ENCODE measurements at places on chromosomes 12 and 14.

- no peak for DNase-seq
Measured at GRCh38 chr14:81172353-81172752, 48.4 kb downstream of the GTF2A1 start.

GRCh38 chr14:104516906-104517305, 62.7 kb upstream of the C14orf180 start:
- DNase-seq = no peak

- no peak for DNase-seq
Measured at GRCh38 chr12:111953455-111953854, 59.5 kb downstream of the TMEM116 start.

DNA sequence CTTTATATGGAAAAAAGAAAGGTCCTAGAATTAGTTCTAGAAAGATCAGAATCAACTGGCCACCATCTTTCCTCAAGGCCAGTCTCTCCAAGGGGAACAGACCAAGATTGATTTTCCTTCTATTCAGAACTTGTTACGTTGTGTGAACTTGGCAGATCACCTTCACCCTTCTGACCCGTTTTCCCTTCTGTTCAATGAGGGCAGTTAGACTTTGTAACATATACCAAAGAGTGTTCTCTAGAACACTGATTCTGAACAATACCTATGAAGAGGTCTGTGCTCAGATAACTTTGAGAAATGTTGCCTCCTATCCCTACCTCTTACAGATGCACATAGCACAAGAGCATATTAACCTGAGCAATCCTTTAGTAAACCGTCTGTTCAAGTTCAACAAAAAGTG, 10.6 kb upstream of the PCK2 start:
- DNase-seq = no peak

- DNase-seq = no peak
Measured at GRCh38 chr12:14655284-14655683, 41.1 kb downstream of the GUCY2C start.

- no peak for DNase-seq
Measured at GRCh38 chr12:91931111-91931510, 214.5 kb downstream of the BTG1 start.

GRCh38 chr12:92085736-92086040, 60.0 kb downstream of the BTG1 start:
- no peak for DNase-seq

- no peak for DNase-seq
Measured at GRCh38 chr14:34060651-34060999, 109.8 kb upstream of the EGLN3 start.

GRCh38 chr14:36619131-36619530, 36.7 kb upstream of the NKX2-8 start:
- no peak for DNase-seq

DNA sequence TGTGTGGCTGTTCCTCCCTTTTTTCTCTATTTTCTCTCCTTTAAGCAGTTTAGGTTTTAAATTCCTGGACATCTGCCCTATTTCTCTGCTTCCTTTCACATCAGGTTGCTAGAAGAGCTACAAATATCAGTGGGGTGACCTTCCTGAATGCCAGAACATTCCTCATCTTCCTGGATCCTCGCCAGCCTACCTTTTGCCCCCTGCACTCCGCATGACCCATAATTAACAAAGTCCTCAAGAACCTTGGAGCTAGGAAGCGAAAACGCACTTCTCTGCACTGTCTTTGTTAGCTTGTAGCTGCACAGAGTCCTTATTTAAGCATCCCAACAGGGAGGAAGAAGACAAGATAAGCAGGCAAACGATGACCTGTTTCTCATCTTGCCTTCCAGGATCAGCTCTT, 30.5 kb downstream of the VDR start:
- no peak for DNase-seq

GRCh38 chr12:65754744-65755595, 69.3 kb upstream of the HMGA2 start:
- DNase-seq = no peak

DNA sequence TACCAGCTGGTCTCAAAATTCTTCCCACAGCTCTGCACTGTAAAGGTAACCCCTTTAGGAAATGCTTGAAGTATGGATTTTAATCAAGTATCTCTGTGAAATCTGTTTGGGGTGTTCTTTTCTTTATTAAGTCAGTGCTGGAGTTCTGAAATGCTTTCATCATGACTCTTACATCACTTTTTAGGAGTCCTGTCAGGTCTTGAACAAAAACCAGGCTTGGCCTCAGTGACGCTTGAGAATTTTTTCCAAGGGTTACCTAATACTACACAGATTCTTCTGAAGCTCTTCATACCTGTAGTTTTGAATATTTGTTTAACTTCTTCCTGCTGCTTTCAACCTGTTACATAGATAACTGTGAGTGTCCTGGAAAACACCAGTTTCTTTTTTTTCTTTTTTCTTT, 47.0 kb upstream of the KCNH3 start:
- no peak for DNase-seq

DNA sequence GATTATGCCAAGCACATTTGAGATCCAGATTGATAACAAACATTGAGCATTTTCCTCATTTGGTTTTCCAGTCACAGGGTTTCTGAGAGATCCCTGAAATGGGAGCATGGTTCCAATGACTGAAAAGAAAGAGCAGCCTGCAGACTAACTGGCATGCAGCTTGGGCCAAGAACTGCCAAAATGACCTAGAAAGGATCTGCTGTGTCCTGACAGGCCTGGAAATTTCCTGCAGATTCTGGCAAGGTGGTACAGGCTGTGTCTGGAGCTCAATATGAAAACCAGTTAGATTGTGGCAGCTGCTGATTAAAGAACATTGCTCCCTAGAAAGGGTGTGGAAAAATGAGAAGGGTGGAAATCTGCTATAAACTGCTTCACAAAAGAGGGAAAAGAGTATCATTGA, 417.3 kb downstream of the IPO8 start:
- no peak for DNase-seq

GRCh38 chr12:2450553-2450952, 344.2 kb upstream of the FKBP4 start:
- DNase-seq = no peak

- no peak for DNase-seq
Measured at GRCh38 chr14:37140176-37140575, 32.2 kb downstream of the SLC25A21 start.

DNA sequence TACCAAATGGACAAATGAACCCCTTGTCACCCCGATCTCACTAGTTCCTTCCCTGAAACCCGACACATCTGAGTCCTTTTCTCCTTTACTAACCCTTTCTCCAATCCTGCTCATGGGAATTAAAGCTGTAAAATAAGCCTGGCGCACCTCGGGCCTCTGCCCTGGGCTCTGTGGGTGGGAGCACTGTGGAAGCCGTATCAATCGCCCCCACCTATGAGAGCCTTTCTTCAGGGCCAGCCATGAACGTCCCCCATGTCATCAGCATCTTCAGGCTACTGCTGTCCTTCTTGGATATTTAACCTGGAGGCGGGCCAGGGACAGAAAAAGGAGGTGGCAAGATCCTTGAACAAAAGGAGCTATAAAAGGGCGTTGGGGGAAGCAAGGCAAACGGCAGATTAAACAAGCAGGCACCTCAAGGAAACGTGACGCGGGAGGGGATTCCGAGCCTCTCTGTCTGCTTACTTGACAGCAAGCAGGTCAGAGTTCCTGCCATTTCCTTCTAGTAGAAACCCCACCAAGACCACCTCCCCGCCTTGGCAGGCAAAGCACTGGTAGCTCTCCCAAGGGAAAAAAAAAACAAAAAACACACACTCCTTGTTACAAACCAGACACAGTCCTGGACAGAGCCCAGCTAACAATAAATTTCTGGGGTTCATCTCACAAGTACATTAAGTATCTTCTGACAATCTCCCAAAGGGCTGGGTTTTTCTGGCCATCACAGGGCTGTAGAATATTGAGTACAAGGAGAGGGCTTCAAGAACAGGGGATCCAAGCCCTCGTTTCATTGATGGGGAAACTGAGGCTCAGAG, 62.9 kb downstream of the DPF3 start:
- DNase-seq = no peak

DNA sequence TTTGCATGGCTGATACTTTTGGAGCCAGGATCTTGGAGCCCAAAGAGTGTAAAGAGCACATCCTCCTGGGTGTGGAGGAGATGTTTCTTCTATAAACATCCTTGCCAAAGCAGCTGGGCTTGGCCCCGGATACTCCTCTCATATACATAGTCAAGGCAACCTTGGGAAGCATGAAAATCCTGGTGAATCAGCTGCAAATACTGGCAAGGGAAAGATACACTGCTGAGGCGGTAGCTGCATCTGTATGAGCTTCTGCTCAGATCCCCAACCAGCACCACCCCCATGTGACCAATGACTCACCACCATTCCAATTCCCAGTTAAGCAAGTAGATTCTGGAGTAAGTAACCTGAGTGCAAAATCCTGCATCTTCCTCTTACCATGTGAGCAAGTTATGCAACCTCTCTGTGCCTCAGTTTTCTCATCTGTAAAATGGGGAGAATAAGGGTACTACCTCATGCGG, 567.4 kb downstream of the MED13L start:
- no peak for DNase-seq

- DNase-seq = no peak
Measured at GRCh38 chr12:41950455-41950854, 194.2 kb downstream of the GXYLT1 start.

- DNase-seq = no peak
Measured at GRCh38 chr12:106704081-106704480, 70.4 kb upstream of the RIC8B start.

DNA sequence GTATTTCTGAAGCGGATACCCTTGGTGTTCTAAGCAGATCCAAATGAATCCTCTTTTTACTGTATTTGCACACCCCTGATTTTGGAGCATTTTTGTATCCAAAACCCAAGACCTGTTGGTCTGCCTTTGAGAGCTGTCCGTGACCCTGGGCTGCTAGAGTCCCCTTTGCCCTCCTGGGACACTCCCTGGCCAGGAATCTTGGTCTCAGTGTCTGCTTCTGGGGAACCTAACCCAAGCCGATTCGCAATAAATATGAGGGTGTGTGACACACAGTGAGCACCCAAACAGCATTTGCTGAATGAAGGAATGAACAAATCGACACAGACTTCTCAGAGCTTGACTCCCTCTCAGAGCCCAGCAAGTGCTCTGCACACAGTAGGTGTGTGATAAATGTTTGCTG, 92.9 kb downstream of the SCARB1 start:
- no peak for DNase-seq

DNA sequence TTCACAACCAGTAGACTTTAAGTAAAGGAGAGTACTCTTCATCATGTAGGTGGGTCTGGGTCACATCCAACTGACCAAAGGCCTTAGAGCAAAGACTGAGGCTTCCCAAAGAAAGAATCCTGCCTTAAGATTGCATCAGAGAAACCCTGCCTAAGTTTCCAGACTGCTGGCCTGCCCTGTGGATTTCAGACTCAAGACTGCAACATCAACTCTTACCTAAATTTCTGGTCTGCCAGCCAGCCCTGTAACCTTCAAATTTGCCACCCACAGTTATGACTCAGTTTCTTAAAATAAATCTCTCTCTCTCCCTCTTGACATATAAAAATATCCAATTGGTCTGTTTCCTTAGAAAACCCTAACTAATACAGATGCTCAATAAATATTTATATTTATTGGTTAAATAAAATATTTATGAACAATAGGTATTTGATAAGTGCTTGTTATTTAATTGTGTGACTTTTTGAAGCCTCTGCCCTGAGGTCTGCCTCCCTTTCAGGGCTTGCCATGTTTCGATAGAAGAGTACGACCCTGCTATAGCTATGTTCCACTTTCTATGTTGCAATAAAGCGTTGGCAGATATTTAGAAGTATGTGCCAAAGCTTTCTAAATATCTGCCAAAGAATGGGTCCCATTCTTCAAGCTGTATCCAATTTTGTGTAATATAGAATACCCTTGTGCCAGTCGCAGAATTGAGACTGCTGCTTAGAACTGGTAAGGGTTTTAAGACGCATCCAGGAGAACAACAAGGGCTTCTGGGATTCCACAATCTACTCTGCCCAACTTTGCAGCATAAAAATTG, 65.7 kb downstream of the TMEM30B start:
- no peak for DNase-seq

GRCh38 chr14:45096218-45096617, 12.3 kb downstream of the PRPF39 start:
- DNase-seq = no peak

- DNase-seq = no peak
Measured at GRCh38 chr14:93309427-93309966, 23.3 kb downstream of the BTBD7 start.

DNA sequence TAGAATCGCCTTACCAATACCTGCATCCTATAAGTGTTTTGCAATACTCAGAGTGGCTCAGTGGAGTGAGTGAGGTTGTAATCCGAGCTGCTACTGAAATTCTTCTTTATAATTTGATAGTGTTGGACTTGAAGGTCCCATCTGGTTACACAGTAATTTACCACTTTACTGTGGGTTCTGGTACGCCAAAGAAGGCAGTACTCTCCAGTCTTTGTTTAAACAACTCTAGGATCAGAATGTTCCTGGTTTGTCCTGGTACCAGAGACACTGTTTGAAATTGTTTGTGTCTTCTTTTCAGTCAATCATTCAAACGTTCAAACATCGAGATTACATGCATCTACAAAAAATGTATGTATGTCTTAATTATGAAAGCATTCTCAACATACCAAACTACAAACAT, 51.3 kb upstream of the AMN1 start:
- no peak for DNase-seq

DNA sequence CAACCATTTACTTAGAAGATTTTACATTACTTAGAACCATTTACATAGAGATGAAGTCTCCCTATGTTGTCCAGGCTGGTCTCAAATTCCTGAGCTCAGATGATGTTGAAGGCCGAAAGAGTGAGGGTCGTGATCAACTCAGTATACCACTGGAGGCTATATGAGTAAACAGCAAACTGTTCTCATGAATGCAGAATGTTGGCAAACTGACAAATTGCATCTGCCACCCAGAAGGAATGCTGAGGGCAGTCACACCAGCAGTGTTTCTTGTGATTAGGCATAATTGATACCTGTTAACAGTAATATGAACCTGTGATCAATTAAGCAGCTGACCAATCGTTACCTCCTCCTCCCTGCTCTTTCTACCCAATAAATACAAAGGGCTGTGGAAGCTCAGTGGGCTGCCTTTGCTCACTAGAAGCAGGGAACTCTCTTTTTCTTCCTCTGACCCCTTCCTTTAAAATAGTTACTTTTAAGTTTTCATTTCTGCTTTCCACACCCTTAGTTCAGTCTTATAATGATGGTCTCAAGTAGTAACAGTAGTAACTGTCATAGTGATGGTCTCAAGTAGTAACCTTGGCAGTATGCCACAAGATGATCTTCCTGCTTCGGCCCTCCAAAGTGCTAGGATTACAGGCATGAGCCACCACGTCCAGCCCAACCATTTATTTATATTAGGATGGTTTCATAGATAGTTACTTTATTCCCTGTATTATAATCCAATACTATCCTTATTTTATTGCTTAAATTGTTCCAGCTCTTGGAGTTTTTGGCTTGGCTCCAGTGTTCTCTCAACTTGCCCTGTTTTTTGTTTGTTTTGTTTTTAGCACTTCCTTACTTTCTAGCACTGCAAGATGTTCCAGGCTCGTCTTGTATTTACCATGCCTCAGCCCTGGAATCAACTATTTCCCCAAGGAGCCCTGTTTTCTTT, 25.8 kb downstream of the LIMA1 start:
- no peak for DNase-seq

DNA sequence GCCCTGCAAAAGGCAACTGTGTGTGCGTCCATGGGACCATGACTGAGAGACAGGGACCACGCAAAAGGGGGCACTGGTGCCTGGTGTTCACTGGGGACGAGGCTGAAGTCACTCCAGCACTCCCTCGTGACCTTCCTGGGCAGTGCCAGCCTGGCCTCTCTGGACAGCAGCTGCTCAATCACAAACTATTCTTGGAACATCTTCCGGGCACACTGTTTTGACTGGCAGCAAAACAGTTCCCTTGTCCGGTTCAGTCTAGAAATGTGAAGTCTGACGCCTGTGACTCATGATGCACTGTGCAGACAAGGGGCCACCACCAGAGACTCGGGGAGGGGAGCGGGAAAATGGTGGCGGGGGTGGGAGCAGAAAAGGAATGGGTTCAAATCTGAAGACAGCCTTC, 20.8 kb downstream of the SNRNP35 start:
- DNase-seq = no peak
